ENCODE measurements at places on chromosomes 1 and 21.

DNA sequence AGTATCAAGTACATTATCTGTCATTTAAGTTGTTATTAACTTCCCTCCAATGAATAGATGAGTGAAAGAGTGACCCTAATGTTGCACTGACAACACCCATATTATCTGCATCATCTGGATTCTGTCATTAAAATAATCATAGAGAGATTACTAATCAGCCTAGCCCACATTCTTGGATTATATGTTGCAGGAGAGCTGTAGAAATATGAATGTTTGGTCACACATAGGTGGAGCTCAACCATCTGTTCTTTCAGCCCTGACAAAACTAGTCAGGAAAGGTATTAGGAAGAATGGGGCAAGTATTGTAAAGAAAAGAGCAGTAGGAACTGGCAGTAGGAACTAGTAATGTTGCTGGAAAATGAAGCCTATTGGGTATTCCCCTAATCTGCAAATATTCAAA, 15.4 kb downstream of the FLG2 start:
- DNase-seq = no peak

GRCh38 chr1:33718186-33718585, 145.7 kb upstream of the HMGB4 start:
- no peak for DNase-seq

GRCh38 chr1:109274533-109275476, 8.1 kb downstream of the PSRC1 start:
- no peak for DNase-seq

DNA sequence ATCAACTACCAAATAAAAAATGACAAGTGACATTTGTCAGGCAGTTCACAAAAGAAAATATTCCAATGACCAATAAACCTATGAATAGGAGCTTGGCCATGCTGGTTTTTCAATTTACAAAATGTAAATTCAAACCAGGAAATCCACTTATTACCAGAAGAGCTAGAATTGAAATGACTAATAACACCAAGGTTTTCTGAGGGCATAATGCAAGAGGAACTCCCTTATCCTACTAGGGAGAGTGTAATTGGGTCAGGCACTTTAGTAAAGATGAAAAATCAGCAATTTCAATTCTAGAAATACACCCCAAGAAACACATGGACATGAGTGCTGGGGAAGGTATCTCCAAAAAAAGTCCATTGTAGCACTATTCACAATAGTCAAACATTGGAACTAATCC, 16.7 kb upstream of the TIAM1 start:
- DNase-seq = no peak

- DNase-seq = no peak
These were observed 20.9 kb downstream of the LAMC1 start for GRCh38 chr1:183043872-183044854.

- no peak for DNase-seq
These were observed 39.4 kb upstream of the SPOCD1 start for GRCh38 chr1:31855038-31855845.

GRCh38 chr21:38438462-38438893, 59.8 kb downstream of the ERG start:
- DNase-seq = no peak

- no peak for DNase-seq
These were observed 32.2 kb upstream of the FCRL3 start for GRCh38 chr1:157732755-157733154.

All from stimulated activated CD8-positive, alpha-beta memory T cell treated with anti-CD3 and anti-CD28 coated beads, Interleukin-7, amount 100 ng/mL, for 1 hour (primary cell).